HCT116 (cell line): ENCODE measurements at places on chromosomes 12 and 14. TPM values are rescaled to one million over a fixed set of nuclear protein-coding genes. Genes with fewer than 3 reads are reported as not detected.

SLC6A12 gene
- 0.64 TPM for total RNA-seq

VPS33A gene
- 19.4 TPM for total RNA-seq

RAPGEF3 gene
- 1.8 TPM for total RNA-seq

FGFR1OP2 gene
- total RNA-seq: 29.6 TPM

LRRK2 gene
- 0.20 TPM for total RNA-seq

KCNC2 gene
- not detected for total RNA-seq

IFT81 gene
- 9.0 TPM for total RNA-seq

IL26 gene
- not detected for total RNA-seq

RNASE7 gene
- not detected for total RNA-seq

P2RX2 gene
- not detected for total RNA-seq

GOLGA3 gene
- 35.1 TPM for total RNA-seq

DNAI7 gene
- 0.52 TPM for total RNA-seq

DNAL1 gene
- 14.6 TPM for total RNA-seq

MIPOL1 gene
- 15.4 TPM for total RNA-seq

RASAL1 gene
- 16.0 TPM for total RNA-seq

HCAR2 gene
- not detected for total RNA-seq

STXBP6 gene
- total RNA-seq: 0.27 TPM

PPP1R1A gene
- 0.61 TPM for total RNA-seq

RDH12 gene
- total RNA-seq: 0.27 TPM

NOS1 gene
- total RNA-seq: 0.22 TPM

LYZ gene
- 1.3 TPM for total RNA-seq

CIROP gene
- total RNA-seq: not detected

MAP3K9 gene
- 11.7 TPM for total RNA-seq

MDP1 gene
- 15.9 TPM for total RNA-seq

SERPINA5 gene
- total RNA-seq: 3.0 TPM

RDH16 gene
- total RNA-seq: 0.59 TPM

TMEM179 gene
- total RNA-seq: not detected

TMEM52B gene
- total RNA-seq: not detected

TAS2R31 gene
- total RNA-seq: 1.7 TPM

SERPINA1 gene
- total RNA-seq: 9.1 TPM

SERPINA12 gene
- not detected for total RNA-seq

KRT82 gene
- total RNA-seq: not detected

NEUROD4 gene
- not detected for total RNA-seq

FAM90A1 gene
- 0.64 TPM for total RNA-seq

KLRK1 gene
- 2.3 TPM for total RNA-seq

CMKLR1 gene
- 0.15 TPM for total RNA-seq

HOXC4 gene
- total RNA-seq: 1.5 TPM
